ENCODE measurements at places on chromosomes 2 and 18.

GRCh38 chr2:181252262-181253148, 204.7 kb upstream of the ITGA4 start:
- DNase-seq = no peak

DNA sequence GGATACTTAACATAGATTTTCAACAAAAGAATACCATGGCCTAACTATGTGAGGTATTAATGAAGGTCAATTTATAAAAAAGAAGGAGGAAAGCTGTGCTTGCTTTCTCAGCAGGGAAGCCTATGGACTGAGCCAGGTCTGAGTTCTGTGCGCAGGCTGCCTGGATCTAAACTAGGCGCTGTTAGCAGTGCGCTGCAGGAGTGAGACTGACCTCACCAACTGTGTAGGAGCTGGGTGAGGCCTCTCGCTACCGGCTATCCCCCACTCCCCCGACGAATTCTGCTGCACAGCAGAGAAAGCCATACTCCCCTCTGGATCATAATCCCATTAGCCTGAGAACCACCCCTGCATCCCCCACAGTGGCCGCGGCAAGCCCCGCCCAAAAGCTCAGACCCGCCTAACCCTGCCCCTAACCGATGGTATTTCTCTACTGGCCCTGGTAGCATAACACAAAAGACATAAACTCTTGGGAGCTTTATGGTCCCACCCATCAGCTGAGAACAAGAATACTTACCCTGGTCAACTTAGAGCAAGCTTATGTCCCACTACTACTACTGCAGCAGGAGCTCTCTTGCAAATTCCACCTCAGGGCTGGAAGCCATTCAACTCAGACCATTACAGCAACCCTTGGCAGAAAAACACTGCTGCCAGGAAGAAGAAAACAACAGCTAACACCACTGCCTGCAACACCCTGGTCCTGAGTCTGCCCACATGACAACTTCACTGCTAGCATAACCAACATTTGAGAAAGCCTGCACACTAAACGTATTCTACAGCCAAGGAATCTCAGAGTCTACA, 28.0 kb downstream of the SULT1C2 start:
- no peak for DNase-seq

GRCh38 chr2:178283341-178283918, 89.1 kb downstream of the OSBPL6 start:
- DNase-seq = no peak

DNA sequence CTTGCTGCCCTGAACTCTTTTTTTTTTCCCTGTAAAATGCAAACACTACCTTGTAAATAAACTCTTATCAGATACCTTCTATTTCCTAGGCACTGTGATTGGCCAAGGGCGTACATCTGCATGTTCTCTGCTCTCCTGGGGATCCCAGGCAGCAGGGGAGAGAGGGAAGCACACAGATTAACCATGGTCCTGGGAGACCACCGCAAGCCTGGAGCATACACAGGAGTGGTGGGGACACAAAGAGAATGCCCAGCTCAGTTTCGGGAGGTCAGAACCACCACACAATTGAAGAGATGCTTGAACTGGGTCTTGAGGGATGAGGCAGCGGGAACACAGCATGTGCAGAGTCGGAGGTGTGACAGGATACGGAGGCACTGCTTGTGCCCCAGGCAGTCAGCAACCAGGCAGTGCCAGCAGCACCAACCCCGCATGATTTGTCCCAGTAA, 2.1 kb downstream of the GREB1 start:
- DNase-seq = no peak

- no peak for DNase-seq
These were observed 78.0 kb upstream of the SH3BP4 start for GRCh38 chr2:234873828-234874173.

- DNase-seq = no peak
These were observed 131.5 kb downstream of the NCK2 start for GRCh38 chr2:105876191-105876590.

All from posterior cingulate gyrus (tissue), 11 donors.